Uterus (tissue), 4 donors: ENCODE measurements at places on chromosomes 13 and 19. TPM values are rescaled to one million over a fixed set of nuclear protein-coding genes. Genes with fewer than 3 reads are reported as not detected.

GRCh38 chr19:37941782-37942515 is 34.9 kb downstream of the SIPA1L3 start:
- DNase-seq = no peak
- H3K27ac ChIP-seq = no peak overlapping the region
- H3K4me3 ChIP-seq = no peak overlapping the region
- no peaks in the 10 kb centered on the region for H3K36me3 ChIP-seq
- no peaks in the 10 kb centered on the region for H3K27me3 ChIP-seq
- H3K4me1 ChIP-seq = no peaks in the 10 kb centered on the region

GRCh38 chr13:63209330-63210017 is 1793.8 kb upstream of the PCDH20 start:
- H3K4me1 ChIP-seq = no peaks in the 10 kb centered on the region
- H3K27me3 ChIP-seq = no peaks in the 10 kb centered on the region
- no peaks in the 10 kb centered on the region for H3K36me3 ChIP-seq
- no peak overlapping the region for H3K4me3 ChIP-seq
- no peak for DNase-seq

- H3K36me3 ChIP-seq = no peaks in the 10 kb centered on the region
- no peak for DNase-seq
- no peaks in the 10 kb centered on the region for H3K27me3 ChIP-seq
- H3K27ac ChIP-seq = no peak within 1 kb of the TSS
Measured at GRCh38 chr19:51531349-51532315, at the start of gene SIGLEC6. SIGLEC6 (minus strand) TSS chr19:51531670; CDS start chr19:51531648, 22 bp downstream.

GRCh38 chr13:19345916-19346422 is 164.3 kb upstream of the TUBA3C start:
- no peaks in the 10 kb centered on the region for H3K27me3 ChIP-seq
- no peaks in the 10 kb centered on the region for H3K36me3 ChIP-seq
- no peak overlapping the region for H3K27ac ChIP-seq
- no peak overlapping the region for H3K4me3 ChIP-seq
- DNase-seq = no peak

GRCh38 chr19:48085904-48086864 is 24.4 kb downstream of the PLA2G4C start:
- H3K27me3 ChIP-seq = no peaks in the 10 kb centered on the region
- no peaks in the 10 kb centered on the region for H3K36me3 ChIP-seq
- DNase-seq = no peak
- no peak overlapping the region for H3K27ac ChIP-seq
- no peaks in the 10 kb centered on the region for H3K4me1 ChIP-seq

- H3K4me3 ChIP-seq = peak overlapping the region; percentile 57
- DNase-seq = no peak
Measured at GRCh38 chr19:2062389-2062729, 11.3 kb upstream of the MKNK2 start.

ZNF536 gene
- not detected for total RNA-seq
